ENCODE measurements at places on chromosomes 12 and 14. TPM values are rescaled to one million over a fixed set of nuclear protein-coding genes. Genes with fewer than 3 reads are reported as not detected.
A peak's percentile ranks its signal among the peaks of the same experiment; 100 is the strongest.

DNA sequence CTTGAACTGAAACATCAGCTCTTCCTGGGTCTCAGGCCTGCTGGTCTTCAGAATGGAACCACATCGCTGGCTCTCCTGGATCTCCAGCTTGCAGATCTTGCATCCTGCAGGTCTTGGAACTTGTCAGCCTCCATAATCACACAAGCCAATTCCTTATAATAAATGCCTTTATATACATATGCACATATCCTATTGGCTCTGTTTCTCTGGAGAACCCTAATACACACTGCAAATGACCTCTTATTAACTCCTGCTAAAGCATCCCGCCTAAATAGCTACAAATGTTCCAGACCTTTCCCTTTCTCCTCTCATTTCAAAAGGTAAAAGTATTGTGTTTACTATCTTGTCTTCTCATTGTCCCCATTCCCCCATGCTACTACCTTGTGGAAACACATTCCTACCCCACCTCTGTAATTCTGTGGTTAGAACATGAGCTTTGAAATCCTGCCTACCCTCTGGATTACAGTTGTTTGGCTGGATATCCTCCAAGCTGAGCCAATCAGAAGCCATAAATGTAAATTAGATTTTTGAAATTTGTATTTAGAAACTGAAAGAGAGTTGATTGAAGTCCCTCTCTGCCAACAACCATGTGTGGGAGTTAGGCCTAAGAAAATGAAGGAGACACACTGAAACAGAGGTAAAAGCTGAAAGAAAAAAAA, 58.1 kb downstream of the ANKS1B start:
- DNase-seq, result no peak

Gene EIF2S3B
- total RNA-seq, result 10.2 TPM

- DNase-seq, result no peak
These were observed 14.1 kb upstream of the ACSM4 start for GRCh38 chr12:7289743-7290142.

GRCh38 chr14:32497248-32497647, 168.2 kb downstream of the AKAP6 start:
- DNase-seq, result no peak

DNA sequence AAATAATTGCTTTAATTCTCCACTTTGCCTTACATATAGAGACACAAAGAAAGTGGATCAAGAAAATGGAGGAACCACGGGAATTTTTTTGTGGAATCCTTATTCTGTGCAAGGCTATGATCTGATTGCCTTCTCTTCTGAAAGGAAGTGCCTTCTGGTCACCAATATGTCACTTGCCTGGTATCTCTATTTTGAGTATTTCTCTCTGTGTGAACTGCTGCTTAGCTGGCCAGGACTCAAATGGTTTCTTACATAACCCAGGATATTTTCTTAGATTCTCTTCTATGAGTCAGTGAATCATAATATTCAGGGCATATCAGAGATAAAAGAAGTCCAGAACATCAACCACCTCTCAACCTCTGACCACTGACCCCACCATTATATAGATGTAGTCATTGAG, 156.1 kb downstream of the DIO2 start:
- DNase-seq, result no peak

DNA sequence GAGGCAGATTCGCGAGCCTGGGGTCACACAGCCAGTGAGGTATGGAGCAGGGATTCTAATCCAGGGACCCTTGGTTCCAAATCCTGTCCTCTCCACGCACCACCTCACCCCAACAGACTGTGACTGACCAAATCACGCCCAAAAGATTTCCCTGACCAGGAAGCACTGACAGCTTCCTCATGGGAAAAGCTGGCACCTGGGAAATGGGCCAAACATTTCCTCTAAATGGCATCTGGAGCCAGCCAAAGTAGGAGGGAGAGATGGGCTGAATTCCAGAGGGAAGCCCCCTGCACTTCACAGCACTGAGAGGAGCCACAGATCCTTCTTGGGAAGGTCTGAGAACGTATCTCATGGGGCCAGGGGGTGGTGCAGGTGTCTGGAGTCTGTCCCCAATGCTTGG, 28.8 kb downstream of the CCDC92 start:
- no peak for DNase-seq

- DNase-seq, result no peak
These were observed 1360.0 kb downstream of the AACS start for GRCh38 chr12:126425264-126425663.

Gene PAWR
- 40.9 TPM for total RNA-seq

DNA sequence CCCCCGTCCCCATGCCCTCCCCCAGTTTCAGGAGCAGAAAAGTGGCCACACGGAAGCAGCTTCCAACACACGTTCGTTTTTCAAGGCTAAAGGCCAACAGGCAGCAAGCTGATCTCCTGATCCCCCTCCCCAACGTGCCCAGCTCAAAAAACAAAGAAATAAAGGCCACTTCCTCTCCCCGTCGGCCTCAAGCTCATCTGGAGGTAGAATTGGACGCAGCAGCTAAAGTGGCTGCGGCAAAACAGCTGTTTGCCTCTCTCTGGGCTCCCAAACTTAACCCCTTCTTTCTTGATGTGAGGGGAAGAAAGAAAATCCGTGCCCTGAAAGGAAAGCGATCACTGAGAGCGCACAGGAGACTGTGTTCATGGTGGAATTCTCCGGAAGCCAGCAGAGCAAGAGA, 66.3 kb downstream of the SCARB1 start:
- DNase-seq, result no peak

Gene SLC7A8
- 2.2 TPM for total RNA-seq

DNA sequence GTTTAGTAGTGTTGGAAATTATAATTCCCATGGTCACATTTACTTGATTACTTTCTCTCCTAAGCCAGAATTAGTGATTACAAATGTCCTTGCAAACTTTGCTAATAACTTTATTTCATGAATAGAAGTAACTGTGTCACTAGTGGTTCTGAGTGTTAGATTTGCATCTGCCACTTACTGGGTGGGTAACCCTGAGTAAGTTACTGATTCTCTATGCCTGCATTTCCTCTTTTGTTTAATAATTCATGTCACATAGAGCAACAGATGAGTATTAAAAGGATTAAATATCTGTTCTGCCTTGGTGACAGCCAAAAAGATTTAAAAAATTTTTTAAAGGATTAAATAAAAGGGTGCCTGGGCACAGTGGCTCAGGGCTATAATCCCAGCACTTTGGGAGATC, 78.6 kb downstream of the BHLHE41 start:
- no peak for DNase-seq

DNA sequence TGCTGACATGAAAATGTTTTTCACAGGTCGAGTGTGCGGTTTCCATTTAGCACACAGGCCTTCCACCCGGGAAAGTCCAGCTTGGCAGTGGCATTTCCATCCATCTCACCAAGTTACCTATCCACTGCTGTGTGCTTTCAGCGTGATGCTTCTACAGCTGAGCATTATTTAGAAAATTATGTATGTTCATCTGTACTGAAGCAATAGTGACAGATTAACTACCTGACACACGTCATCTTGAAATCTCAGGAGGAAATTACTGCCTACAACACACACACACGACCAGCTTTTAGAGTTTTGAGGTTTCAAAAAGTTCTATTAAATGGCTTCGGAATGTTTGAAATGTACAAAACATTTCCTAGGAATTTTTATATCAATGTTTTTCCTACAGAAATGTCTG, 39.4 kb downstream of the IFNG-AS1 start:
- DNase-seq, result no peak

DNA sequence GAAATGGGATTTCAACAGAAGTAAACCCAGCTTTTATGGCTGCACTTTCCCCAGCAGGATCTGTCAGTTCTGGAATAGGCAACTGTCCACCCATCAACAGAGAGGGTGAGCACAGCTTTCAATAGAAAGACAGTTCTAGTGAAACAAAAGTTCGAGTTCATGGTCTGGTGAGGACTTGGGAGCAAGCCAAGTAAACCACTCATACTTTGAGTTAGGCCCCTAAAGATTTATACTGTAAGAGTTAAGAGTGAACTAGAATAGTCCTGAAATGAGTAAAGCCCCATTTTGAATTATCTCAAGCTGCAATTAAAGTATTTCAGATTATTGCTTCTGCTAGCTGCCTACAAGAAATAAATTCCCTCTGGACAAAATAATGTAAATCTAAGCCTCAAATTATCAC, 82.6 kb downstream of the METTL25 start:
- no peak for DNase-seq

- DNase-seq, result no peak
These were observed 49.3 kb downstream of the DDHD1 start for GRCh38 chr14:53103636-53104340.

GRCh38 chr12:51848841-51849735, 570 bp upstream of the FIGNL2 start:
- no peak for DNase-seq

Gene KRT79
- under 0.01 TPM for total RNA-seq

GRCh38 chr14:105532735-105533141, 6.4 kb downstream of the TMEM121 start:
- DNase-seq, result no peak

Gene PEBP1
- total RNA-seq, result 184 TPM

DNA sequence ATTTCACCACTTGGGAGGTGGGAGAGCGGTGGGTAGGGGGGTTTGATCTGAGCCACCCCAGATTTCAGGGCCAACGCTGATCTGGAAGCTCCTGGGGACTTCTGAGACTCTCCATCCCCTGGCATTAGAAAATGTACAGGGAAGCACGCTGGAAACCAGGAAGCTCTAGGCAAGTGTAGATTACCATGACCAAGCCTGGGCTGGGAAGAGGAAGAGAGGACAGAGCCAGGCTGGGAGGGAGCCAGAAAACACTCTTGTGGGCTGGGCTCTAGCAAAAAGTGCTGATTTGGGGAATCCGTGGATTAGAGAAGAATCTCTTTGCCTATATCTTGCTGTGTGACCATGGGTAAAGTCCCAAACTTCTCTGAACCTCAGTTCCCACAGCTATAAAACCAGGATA, 236.7 kb downstream of the BCL11B start:
- no peak for DNase-seq

DNA sequence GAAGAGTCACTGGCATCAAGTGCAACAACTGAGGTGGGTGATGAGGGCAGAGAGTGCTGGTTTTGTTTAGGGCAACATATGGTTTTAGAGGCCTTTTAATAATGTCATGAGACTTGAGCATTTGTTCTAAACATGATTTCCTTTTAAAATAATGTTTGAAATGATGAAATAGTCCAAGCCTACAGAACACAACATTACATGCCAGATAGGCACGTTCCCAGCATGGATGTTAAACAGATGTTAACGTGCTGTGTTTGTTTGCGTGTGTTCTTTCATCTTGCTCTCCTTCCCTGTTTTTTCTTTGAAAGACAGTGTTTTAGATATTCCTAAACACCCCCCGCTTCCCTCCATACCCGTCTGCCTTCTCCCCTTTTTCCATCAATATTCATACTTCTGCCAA, 82.3 kb downstream of the RGS6 start:
- DNase-seq, result no peak

DNA sequence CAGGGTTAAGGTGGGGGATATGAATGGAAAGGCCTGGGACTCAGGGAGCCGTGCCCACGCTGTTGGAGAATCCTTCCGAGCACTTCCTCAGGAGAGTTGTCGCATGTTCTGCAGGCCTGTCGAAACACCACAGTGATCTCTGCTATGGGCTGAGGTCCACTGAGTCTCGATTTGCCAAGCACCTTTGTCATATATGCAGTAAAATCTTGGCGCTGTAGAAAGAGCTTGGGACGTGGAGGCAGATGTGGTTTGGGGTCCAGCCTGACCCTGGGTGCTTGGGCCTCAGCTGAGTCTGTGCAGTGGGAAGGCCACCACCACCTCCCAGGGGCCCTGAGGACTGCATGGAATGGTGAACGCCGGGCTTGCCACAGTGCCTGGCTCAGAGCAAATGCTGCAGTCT, 32.9 kb downstream of the C14orf132 start:
- no peak for DNase-seq

- peak; percentile 59 for DNase-seq
These were observed 17.7 kb upstream of the CD27 start for GRCh38 chr12:6426882-6427671.

DNA sequence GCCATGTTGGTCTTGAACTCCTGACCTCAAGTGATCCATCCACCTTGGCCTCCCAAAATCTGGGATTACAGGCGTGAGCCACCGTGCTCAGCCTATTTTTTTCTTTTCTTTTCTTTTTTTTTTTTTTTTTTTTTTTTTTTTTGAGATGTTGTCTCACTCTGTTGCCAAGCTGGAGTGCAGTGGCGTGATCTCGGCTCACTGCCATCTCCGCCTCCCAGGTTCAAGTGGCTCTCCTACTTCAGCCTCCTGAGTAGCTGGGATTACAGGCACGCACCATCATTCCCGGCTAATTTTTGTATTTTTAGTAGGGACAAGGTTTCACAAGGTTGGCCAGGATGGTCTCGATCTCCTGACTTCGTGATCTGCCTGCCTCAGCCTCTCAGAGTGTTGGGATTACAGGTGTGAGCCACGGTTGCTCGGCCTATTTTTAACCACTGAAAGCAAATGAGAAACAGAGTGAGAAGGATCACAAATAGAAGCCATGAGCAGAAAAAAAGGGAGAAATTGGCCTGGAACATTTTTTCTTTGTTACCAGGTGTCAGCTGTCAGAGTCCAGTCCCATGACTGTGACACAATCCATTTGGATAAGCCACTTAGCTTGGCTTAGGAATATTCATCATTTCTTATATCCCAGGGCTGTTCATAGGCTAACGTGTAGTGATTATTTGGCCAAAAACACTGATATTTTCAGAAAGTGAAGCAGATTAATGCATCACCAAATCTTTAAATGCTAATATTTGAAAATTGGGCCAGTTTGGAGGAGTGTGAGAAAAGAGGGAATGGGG, 7.9 kb upstream of the NFKBIA start:
- no peak for DNase-seq

Gene LBHD2
- not detected for total RNA-seq

GRCh38 chr12:989751-990660, 1.0 kb upstream of the ERC1 start:
- DNase-seq, result no peak

- DNase-seq, result no peak
These were observed 205.5 kb upstream of the IGF1 start for GRCh38 chr12:102685841-102686240.

DNA sequence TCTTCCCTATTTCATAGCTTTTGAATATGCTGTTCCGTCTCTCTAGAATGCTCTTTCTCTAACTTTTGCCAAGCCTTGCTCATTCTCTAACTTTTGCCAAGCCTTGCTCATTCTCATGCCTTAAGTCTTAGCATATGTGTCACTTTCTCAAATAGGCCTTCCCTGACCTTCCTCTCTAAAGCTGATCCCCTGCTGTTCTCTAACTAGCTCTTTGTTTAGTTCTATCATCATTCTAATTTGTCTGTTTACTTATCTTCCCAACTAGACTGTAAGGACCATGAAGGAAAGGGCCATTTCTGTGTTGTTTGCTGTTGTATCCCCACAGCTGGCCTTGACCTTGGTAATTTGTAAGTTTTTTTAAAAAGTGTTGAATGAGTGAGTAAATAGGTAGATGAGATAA, 71.1 kb downstream of the ZNF641 start:
- no peak for DNase-seq

DNA sequence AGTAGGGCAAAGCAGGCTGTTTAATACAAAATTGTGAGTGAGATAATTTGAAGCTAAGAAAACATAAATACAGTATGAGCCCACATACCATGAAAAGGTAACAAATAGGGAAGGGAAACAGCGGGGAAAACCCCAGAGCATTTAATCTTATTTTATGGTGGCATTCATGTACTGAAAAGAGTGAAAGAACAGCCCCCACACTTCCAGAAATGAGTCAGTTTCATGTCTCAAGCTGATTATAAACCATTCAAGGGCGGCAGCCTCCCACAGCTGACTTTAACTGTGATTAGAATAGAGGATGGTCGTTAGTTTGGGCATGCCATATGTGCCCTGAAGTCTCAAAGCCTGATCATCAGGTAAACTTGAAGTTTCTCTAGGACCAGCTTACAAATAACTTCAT, 64.5 kb downstream of the FOXG1 start:
- DNase-seq, result no peak

GRCh38 chr14:80100681-80101080, 110.6 kb downstream of the DIO2 start:
- DNase-seq, result no peak

Gene GALC
- total RNA-seq, result 24.5 TPM

Measured in hematopoietic multipotent progenitor cell (in vitro differentiated cells).